SK-N-MC (cell line): ENCODE measurements at places on chromosomes 5 and 9.

- no peak for DNase-seq
Measured at GRCh38 chr9:68551191-68551590, 10.5 kb upstream of the TMEM252 start.

DNA sequence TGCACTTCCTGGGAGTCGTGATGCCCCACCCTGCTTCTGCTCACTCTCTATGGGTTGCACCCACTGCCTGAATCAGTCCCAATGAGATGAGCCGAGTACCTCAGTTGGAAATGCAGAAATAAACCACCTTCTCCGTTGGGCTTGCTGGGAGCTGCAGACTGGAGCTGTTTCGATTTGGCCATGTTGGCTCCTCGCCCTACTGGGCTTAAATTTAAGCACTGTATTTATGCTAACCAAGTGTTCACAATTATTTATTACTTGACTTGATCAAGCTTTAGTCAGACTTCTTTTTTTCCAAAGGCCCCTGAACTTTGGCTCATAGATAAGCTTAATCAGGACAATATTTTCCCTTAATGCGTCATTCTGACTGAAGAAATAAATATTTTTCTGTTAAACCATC lies 1072.4 kb upstream of the CDH9 start:
- DNase-seq: no peak

- no peak for DNase-seq
Measured at GRCh38 chr9:92950359-92950955, 3.1 kb downstream of the FGD3 start.

DNA sequence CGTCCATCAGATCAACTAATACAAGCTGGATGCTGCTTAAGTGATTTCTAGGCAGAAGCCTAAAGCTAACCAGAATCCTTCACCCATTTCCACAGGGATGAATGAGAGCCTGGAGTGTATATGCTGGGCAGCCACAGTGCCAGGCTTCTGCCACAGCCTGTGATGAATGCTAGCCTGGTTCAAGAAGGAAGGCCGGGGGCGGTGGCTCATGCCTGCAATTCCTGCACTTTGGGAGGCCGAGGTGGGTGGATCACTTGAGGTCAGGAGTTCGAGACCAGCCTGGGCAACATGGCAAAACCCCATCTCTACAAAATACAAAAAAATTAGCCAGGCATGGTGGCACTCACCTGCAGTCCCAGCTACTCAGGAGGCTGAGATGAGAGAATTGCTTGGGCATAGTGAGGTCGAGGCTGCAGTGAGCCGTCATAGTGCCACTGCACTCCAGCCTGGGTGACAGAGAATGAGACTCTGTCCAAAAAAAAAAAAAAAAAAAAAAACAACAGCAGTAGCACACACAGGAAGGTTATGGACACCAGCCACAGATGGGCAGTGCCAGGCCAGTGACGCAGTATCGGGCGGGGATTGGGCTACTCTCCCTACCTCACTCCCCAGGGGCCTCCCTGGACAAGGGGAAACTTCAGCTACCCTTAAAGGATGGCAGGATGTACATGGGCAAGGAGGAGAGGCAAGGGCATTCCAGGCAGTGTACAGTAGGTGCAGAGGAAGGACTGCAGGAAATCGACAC lies 23.1 kb upstream of the HMCN2 start:
- DNase-seq: no peak

DNA sequence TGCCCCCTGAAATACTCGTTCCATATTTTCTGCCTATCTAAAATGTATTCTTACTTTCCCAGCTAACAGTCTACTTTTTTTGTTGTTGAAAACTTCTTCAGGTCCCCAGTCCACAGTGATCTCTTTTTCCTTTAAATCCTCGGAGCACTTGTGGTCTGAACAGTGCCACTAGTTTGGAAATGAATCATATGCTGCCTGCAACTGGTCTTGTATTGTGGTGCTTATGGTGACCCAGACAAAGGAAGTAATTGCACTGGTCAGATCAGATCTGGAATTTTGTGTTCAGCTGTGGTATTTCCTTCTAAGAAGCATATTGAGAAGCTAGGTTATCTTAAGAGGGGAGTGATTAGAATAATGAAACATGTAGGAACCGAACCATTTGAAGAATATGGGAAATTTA lies 2.9 kb downstream of the UNC13B start:
- DNase-seq: no peak

DNA sequence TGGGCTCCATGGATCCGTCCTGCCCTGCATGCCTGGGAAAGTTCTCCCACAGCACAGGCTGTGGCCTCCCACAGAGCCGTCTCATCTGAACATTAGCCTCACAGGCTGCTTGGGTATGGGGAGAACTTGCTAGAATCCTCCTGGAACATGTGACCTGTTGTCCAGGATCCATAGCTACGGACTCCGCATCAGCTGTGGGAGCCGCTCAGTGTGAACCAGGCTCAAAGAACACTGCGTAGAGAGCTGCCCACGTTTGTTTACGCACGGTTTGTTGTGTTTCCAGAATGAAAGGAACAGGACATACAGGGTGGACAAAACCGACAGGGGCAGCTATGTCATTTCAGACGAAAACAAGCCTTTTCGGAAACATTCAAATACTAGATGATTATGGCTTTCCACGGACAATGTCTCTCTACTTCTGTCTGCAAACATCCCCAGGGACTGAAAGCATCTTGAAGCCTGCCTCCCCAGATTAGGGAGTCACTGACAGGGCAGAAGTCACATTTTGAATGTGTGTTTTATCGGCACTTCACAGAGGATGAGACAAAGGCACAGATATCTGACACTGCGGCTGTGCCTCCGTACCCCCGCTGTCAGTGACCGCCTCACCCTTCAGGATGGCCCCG lies 390.3 kb downstream of the GADD45G start:
- no peak for DNase-seq

DNA sequence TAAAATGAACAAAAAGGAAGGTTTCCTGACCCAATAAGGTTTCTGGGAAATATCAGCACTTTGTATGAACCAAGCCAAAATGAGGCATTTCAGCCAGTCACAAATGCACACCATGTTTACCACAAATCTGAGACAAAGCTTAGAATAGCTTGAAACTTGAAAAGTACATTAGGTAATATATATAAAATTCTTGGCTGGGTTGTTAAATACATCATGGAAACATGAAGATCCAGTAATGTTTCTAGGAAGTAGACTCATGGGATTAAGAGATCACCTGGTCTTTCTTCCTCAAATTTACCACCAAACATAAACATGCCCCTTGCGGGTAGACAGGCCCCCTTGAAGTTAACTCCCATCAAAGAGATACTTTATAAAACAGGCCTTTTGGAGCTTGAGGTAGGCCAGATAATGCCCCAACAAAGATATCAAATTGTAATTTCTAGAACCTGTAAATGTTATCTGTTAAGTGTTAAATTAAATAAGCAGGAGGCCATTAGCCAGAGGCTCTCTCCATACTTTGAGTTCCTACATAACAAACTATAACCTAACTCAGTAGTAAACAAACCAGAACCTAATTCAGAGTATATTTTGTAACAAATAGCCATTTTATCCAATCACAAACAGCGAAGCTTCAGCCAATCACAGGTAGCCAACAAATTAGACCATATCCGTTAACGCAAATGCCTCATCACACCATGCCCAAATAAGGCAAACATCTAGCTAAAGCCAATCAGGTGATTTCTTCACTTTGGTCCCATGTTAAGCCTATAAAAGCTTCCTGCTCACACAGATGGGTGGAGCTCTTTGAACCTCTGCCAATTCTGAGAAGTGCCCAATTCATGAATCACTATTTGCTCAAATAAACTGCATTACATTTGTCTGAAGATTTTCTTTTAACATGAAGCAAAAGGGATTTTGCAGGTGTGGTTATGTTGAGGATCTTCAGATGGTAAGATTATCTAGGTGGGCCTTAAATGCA lies 127.9 kb upstream of the TARS1 start:
- no peak for DNase-seq

DNA sequence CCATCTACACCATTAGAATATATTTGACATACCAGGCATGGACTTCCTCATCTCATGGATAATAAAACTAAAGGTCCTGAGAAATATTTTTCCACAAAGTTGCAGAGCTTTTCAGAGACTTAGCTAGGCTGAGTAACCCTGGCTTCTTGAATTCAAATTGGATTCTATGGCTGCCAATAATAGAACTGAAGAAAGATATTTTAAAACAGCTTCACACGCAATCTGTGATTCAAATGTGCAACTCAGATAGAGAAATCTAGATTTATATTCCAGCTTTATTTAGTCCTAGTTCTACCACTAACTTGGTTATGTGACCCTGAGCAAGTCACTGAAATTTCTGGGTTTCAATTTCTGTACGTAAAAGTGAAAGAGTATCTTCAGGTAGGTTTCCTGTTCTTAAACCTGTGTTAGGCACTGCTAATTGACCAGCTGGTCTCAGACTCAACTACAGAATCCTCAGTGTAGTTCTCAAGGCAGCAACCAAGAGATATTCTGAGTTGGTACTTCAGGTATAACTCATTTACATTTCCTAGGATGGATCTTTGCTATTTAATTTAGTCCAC lies 235.3 kb downstream of the GABRB2 start:
- no peak for DNase-seq

DNA sequence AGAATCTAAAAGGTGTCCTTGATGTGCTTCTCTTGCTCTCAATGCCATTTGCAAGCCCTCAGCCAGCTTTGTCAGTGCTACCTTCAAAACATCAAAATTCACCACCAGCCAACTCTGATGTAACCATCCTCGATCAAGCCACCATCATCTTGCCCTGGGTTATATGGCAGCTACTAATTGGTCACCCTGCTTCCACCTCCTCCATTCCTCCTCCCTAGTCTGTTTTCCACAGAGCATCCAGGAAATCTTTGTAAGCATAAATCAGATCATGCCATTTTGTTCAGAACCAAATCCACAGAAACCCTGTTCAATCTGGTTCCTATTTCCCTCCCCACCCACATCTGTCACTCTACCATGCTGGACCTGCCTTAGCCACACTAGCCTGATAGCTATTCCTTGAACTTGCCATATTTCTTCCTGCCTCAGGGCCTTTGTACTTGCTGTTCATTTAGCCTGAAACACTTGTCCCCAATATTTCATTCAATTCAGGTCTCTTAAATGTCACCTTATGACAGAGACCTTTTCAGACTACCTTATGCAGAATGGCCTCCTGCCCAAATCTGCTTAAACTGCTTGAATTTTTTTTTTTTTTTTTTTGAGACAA lies 1.9 kb upstream of the B4GALT1 start:
- no peak for DNase-seq

DNA sequence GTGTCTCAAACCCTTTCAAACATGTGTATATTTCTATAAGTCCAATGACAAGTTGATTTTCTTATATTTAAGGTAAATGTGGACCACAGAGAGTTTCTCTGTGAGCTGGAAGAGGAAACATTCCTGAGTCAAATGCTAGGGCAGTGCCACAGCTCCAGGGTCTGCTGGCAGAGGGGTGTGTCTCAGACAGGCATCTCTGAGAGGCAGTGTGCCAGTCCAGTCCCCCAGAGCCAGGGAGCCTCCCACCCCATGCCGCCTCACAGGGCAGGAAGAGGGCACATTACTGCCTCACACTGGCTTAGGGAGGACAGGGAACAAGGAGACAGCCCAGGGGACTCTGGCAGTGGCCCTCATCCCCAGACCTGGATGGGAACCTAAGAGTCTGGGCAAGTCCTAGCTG lies 120.2 kb downstream of the TENT4A start:
- no peak for DNase-seq

DNA sequence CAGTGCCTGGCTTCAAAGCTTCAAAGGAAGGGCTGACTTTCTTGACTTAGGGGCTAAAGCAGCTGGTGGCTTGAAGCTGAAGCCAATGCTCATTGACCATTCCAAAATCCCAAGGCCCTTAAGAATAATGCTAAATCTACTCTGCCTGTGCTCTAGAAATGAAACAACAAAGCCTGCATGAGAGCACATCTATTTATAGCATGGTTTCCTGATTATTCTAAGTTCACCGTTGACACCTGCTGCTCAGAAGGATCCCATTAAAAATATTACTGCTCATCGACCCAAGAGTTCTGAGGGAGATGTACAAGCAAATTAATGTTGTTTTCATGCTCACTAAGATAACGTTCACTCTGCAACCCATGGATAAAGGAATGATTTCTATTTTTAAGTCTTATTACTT lies 6.7 kb downstream of the TMEM174 start:
- DNase-seq: no peak

DNA sequence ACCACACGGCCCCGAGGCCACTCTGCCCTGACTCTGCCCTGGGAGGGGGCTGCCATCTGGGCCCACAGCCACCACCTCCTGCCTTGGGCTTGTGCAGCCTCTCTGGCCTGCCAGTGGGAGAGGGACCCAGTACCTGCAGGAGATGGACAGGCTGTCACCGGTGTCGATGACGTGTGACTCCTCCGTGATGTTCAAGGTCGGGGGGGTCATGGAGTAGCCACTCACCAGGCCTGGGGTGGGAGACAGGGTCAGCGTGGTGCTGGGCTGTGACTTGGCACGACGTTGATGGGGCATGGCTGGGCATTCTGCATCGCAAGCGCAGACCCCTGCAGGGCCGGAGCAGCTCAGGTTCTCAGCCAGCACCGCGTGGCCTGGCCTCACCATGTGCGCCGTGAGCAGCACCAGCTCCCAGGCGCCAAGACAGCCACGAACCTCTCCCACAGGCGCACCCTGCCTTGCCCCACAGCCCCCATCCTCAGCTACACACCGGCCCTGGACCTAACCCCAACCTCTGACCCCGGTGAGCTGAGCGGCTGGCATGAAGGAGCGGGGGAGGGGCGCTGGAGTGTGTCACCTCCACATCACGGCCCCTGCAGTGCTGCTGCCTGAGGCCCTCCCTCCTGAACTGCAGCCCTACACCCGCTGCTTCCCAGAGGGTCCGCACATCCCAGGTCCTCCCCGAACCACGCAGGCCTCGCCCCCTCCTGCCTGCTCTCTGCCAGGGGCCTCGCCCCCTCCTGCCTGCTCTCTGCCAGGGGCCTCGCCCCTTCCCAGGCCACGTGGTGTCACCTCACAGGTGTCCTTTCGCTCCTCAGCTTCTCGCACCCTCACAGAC lies 17.6 kb downstream of the FLT4 start:
- no peak for DNase-seq

DNA sequence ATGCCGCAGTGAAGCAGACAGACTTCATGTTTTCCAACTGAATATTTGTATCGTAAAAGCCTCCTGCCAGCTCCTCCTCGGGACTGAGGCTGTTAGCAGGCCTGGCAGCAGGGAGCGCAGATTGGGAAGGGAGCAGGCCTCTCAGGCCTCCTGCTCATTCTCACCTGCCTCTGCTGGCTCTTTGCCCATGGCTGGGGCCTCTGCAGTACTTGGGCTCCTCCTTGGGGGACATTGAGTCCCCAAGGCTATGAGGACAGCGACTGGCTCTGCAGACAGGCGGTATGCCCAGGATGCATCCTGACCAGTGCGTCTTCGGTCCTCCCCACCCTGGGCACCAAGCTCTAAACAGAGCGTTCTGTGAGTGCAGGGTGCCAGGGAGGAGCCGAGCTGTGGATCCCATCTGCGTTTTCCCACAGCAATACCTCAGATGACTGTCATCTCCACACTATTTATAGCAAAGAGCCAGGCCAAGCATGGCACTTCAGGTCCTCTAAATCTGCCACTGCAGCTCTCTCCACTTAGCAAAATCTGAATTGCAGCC lies 38.7 kb downstream of the TSTD2 start:
- no peak for DNase-seq

GRCh38 chr5:129747572-129748407 lies at the start of gene MINAR2:
Gene MINAR2, plus strand, starts transcription at chr5:129748094. Its CDS starts 97 bp downstream, at chr5:129748191.
- DNase-seq: no peak

- no peak for DNase-seq
Measured at GRCh38 chr9:12935714-12936113, 160.9 kb downstream of the LURAP1L start.
